ENCODE measurements at places on chromosomes 16 and 17.

GRCh38 chr17:63150490-63150889 is 184.5 kb downstream of the TANC2 start:
- no peak for DNase-seq

- no peak for DNase-seq
These were observed 507 bp downstream of the COA3 start for GRCh38 chr17:42798011-42798382.

DNA sequence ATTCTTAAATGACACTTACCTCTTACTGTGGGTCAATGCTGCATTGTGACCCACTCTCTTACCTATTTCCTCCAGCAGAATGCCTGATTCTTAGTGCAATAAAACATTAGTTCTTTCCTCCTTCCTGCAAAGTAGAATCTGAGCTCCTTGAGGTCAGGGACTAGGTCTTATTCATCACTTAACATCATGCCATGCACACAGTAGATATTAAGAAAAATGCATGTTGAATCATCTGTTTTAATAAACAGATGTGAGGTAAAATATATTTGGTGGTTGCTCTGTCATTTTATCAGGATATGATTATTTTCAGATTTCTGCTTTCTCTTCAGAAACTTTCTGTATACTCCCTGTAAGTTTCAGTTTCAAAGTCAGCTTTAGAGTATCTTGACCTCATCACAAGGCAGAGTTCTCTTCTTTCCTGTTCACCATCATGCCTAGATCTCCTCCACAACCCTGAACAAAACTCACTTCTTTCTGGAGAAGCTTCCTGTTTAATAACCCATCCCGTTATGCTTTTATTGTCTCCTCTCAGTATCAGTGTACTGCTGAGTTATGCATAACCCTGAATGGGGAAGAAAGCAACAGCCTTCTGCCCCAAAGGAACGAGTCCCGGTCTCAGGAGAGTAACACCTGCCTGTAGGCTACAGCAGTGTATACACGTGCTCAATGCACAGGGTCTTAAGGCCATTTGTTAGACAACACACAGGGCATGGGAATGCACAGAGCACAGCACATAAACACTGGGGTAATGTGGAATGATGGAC is 30.3 kb upstream of the SUPT4H1 start:
- DNase-seq, result no peak

DNA sequence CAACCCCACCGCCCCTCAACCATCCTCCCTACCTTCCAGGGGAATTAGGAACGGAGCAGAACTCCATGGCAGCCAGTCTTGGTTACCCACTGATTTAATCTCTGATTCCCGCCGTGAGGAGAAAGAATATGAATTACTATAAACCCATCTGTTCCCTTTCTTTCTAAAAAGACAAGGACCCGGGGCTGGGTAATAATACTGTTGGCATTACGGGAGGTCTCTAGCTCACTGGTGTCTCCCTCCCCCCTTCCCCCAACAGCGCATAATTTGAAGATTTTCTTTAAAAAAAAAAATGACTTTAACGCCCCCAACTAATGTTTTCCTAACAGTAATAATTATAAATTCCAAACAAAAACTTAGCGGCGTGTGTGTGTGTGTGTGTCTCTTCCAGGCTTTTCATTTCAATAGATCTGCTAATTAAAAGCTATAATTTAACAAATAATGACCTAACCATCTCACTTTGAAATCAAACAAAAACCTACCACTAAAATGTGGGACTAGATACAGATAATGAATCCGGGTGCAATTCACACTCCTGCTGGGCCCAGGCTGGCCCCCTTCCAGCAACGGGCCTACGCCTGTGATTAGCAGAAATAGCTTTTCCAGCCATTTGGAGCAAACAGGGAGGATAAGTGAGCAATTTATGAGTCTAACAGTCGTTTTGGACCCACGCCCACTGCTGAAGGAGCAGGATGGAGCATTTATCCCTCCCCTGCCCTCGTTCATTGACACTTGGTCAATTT is 18.2 kb upstream of the BHLHA9 start:
- DNase-seq, result no peak

- no peak for DNase-seq
These were observed 11.2 kb upstream of the PLEKHG4 start for GRCh38 chr16:67268136-67268579.

DNA sequence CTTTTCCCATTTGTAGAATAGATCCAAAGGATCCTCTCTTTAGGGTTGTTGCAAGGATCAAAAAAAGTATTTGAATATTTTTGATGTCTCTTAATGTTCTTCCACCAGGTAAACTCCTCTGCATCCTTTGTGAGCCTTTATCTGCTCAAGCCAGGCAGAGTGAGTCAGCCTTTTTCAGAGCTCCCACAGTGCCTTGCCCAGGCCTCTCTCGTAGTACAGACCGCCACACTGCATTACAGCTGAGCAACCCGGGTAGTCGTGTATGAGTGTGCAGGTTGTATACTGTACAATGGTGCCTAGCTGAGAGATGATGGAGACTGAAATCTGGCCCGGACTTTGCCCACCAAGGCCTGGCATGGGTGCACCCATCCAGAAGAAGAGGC is 20.9 kb downstream of the RHBDL3 start:
- no peak for DNase-seq
